Pancreas (tissue), 10 donors: ENCODE measurements at places on chromosomes 1 and 21. TPM values are rescaled to one million over a fixed set of nuclear protein-coding genes. Genes with fewer than 3 reads are reported as not detected.

DNA sequence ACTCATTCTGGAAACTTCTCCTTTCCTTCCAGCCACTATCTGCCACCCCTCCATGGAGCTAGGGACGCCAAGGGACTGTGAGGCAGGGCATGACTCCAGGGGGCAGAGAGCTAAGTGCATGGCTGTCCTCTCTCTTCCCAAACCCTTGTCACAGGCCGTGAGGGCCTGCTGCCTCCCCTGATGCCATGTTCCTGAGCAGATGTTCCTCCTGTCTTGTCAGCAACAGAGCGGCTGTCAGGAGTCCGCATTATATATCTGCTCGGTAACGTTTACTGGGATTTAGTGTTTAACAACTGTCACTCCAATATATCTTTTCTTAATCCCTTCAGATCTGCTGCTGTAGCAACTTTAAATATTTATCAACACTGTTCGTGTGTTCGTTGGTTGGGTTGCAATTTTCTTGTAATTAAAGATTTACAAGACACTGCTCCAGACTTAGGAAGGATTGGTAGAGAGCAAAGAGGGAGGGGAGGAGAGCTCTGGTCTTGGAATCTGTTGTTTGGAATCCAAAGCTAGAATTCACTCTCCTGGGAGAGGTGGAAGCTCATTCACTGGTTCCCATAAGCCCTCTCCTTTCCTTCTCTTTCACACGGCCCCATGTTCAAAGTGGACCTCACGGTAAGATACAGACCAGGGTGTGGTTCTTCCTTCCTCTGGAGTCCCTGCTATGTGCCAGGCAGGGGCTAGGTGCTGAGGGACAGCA, 76.2 kb downstream of the MDM4 start:
- DNase-seq, result no peak
- no peaks in the 10 kb centered on the region for H3K27me3 ChIP-seq
- H3K4me1 ChIP-seq, result no peaks in the 10 kb centered on the region
- H3K27ac ChIP-seq, result no peak overlapping the region

CHRNB2 gene
- 3.1 TPM for polyA plus RNA-seq

REN gene
- not detected for polyA plus RNA-seq

- DNase-seq, result no peak
- H3K27ac ChIP-seq, result no peak overlapping the region
- H3K36me3 ChIP-seq, result no peaks in the 10 kb centered on the region
- no peaks in the 10 kb centered on the region for H3K4me1 ChIP-seq
- H3K4me3 ChIP-seq, result no peak overlapping the region
- H3K27me3 ChIP-seq, result no peaks in the 10 kb centered on the region
Observed at GRCh38 chr1:9833632-9834031, 9.9 kb upstream of the CLSTN1 start.

AK5 gene
- polyA plus RNA-seq, result 0.87 TPM

ALPL gene
- 3.2 TPM for polyA plus RNA-seq

- peak; percentile 58 for DNase-seq
- no peaks in the 10 kb centered on the region for H3K36me3 ChIP-seq
- H3K27me3 ChIP-seq, result no peaks in the 10 kb centered on the region
- peaks cover under 1% of the 10 kb centered on the region for H3K4me1 ChIP-seq
- H3K4me3 ChIP-seq, result no peak overlapping the region
Observed at GRCh38 chr1:228366062-228366865, 40.4 kb downstream of the TRIM11 start.

FCN3 gene
- 16.9 TPM for polyA plus RNA-seq

NBPF10 gene
- 0.85 TPM for polyA plus RNA-seq

GRCh38 chr1:204563307-204563706, 47.1 kb downstream of the MDM4 start:
- no peak overlapping the region for H3K4me3 ChIP-seq
- no peak overlapping the region for H3K27ac ChIP-seq
- no peaks in the 10 kb centered on the region for H3K27me3 ChIP-seq
- H3K4me1 ChIP-seq, result no peaks in the 10 kb centered on the region

KCNN3 gene
- 0.35 TPM for polyA plus RNA-seq

GRCh38 chr1:99685516-99686180, 39.7 kb downstream of the PALMD start:
- no peak overlapping the region for H3K27ac ChIP-seq
- no peak overlapping the region for H3K4me3 ChIP-seq
- H3K27me3 ChIP-seq, result no peaks in the 10 kb centered on the region
- no peaks in the 10 kb centered on the region for H3K4me1 ChIP-seq
- peak; percentile 53 for DNase-seq

- peaks cover 3% of the 10 kb centered on the region for H3K4me1 ChIP-seq
- DNase-seq, result no peak
- H3K36me3 ChIP-seq, result no peaks in the 10 kb centered on the region
- H3K4me3 ChIP-seq, result no peak overlapping the region
- H3K27me3 ChIP-seq, result no peaks in the 10 kb centered on the region
Observed at GRCh38 chr1:100734676-100735075, 15.1 kb downstream of the VCAM1 start.

DNA sequence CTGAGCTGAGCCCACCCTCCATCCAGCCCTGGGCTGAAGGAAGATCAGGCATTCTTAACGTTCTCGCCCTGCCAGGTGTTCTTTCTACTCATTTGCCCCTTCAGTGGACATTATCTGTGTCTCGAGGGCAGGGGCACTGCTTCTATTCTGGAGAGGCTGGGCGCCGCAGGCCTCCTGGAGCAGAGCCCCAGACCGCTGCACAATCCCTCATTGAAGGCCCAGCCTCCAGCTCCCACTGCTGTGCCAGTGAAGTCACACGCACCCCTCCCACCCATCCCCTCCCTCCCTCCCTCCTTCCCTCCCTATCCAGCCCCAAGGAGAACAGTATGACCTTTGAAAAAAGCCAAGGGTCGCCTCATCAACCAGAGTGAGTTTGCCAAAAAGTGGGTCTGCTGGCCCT, 76.7 kb downstream of the NFASC start:
- no peak for DNase-seq
- H3K4me3 ChIP-seq, result no peak overlapping the region
- no peaks in the 10 kb centered on the region for H3K36me3 ChIP-seq

GRCh38 chr1:56550138-56550858, 29.1 kb downstream of the PLPP3 start:
- no peak overlapping the region for H3K27ac ChIP-seq
- H3K36me3 ChIP-seq, result no peaks in the 10 kb centered on the region
- H3K4me3 ChIP-seq, result no peak overlapping the region
- no peak for DNase-seq
- no peaks in the 10 kb centered on the region for H3K27me3 ChIP-seq

- no peaks in the 10 kb centered on the region for H3K36me3 ChIP-seq
- DNase-seq, result no peak
- no peaks in the 10 kb centered on the region for H3K4me1 ChIP-seq
- H3K27me3 ChIP-seq, result no peaks in the 10 kb centered on the region
- H3K4me3 ChIP-seq, result no peak overlapping the region
Observed at GRCh38 chr1:33110477-33110876, 29.5 kb downstream of the AZIN2 start.

SRSF10 gene
- polyA plus RNA-seq, result 42.8 TPM

DNA sequence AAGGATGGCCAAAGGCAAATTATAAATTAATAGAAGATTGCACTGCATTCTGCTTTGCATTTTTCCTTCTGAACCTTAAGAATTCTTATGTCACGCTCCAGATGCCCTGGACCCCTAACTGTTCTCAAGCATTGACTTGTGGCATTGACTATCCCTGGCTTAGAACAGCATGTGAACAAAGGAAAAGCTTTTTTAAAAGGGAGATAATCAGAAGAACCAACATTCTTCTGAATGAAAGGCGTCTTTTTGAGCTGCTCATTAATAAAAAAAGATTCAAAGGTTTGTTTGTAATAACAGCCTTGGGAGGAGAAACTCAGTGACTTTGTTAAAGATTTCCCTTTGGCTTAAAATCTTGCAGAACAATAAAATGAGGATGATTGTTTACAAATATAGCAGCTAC, 105.5 kb downstream of the TNNI3K start:
- no peaks in the 10 kb centered on the region for H3K4me1 ChIP-seq
- H3K27me3 ChIP-seq, result no peaks in the 10 kb centered on the region
- H3K27ac ChIP-seq, result no peak overlapping the region
- H3K4me3 ChIP-seq, result no peak overlapping the region
- H3K36me3 ChIP-seq, result no peaks in the 10 kb centered on the region
- no peak for DNase-seq

DNA sequence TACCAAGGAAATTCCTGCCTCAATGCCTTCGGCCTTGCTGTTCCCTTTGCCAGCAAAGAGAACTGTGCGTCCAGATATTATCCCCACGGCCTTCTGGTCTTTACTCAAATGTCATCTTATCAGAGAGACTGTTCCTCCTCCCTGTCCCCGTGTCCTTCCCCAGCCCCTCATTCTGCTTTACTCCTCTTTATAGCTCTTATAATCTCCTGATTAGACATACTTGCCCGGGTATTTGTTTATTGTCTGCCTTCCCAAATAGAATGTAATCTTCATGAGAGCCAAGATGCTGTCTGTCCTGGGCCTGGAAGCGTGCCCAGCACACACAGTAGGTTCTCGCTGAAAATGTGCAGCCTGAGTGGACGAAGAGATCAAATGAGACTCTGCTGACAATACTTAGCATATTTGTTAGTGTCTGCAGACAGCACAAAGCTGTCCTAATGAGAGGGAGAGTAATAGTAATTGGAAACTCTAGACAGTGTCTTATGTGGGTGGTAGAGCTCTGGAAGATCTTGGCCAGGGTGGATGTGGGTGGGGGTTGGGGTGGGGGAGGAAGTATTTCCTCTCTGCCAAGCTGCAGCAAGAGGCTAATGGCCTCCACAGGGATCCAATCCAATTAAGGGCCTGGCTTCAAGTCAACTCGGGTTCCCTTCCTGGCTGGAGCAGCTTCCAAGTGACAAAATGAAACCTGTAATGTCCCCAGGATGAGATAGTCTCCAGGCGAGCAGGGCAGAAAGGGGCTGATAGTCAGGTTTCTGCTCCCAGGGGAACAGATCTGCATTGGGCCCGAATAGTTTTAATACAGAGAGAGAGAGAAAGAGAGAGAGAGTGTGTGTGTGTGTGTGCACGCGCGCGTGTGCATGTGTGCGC, 9.5 kb upstream of the CLIC4 start:
- no peak for DNase-seq
- no peaks in the 10 kb centered on the region for H3K36me3 ChIP-seq
- H3K27ac ChIP-seq, result no peak overlapping the region
- H3K4me3 ChIP-seq, result no peak overlapping the region
- no peaks in the 10 kb centered on the region for H3K27me3 ChIP-seq
- no peaks in the 10 kb centered on the region for H3K4me1 ChIP-seq

ASPM gene
- 0.02 TPM for polyA plus RNA-seq

DNA sequence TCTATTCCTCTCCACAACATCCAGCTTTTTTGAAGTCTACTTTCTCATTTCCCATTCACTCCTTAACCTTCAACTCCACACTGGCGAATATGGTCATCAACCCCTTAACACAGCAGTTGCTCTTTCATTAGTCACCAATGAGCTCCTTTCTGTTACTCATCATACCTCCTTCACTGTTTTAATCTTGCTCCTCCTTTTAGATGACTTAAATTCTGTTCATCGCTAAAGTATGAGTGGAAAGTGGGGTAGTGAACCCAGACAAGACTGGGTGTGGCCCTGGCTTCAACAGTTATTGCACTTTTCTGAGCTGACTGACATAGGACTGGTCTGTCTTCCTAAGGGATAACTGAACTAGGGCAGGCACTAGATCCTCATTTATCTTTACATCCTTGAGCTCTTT, 51.3 kb downstream of the AKT3 start:
- no peaks in the 10 kb centered on the region for H3K4me1 ChIP-seq
- DNase-seq, result no peak
- H3K27me3 ChIP-seq, result no peaks in the 10 kb centered on the region
- H3K36me3 ChIP-seq, result no peaks in the 10 kb centered on the region
- H3K27ac ChIP-seq, result no peak overlapping the region

GRCh38 chr1:234645964-234646363, 36.0 kb upstream of the IRF2BP2 start:
- no peak overlapping the region for H3K4me3 ChIP-seq
- peaks cover 17% of the 10 kb centered on the region for H3K4me1 ChIP-seq
- no peaks in the 10 kb centered on the region for H3K27me3 ChIP-seq
- H3K36me3 ChIP-seq, result no peaks in the 10 kb centered on the region

VCAM1 gene
- polyA plus RNA-seq, result 10.3 TPM

- H3K4me1 ChIP-seq, result no peaks in the 10 kb centered on the region
- no peak overlapping the region for H3K27ac ChIP-seq
- DNase-seq, result no peak
- H3K4me3 ChIP-seq, result no peak overlapping the region
Observed at GRCh38 chr1:200911361-200911760, 16.7 kb downstream of the INAVA start.

GRCh38 chr1:204464187-204464631, 30.4 kb downstream of the PIK3C2B start:
- no peaks in the 10 kb centered on the region for H3K36me3 ChIP-seq
- H3K4me1 ChIP-seq, result no peaks in the 10 kb centered on the region
- DNase-seq, result no peak
- no peaks in the 10 kb centered on the region for H3K27me3 ChIP-seq

- no peak for DNase-seq
- no peaks in the 10 kb centered on the region for H3K36me3 ChIP-seq
- no peak overlapping the region for H3K27ac ChIP-seq
- no peaks in the 10 kb centered on the region for H3K27me3 ChIP-seq
- H3K4me3 ChIP-seq, result no peak overlapping the region
Observed at GRCh38 chr1:41935226-41935625, 16.5 kb upstream of the HIVEP3 start.

PTCH2 gene
- 1.8 TPM for polyA plus RNA-seq

DNA sequence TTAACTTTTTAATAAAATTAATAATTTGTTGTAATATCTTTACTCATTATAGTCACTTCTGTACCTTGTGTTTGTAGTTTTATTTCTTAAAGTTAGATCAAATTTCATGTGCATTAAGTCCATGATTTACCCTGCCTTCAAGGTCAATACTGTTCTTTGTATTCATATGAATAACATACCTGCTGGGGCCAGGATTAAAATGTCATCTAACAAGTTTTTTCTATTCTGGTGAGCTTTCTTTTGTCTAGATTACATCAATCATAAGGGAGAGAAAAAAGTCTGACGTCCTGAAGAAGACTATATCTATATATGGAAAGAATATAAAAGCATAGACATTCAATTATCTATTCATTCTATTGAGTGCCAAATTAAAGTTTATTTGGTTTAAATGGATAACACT, 232.6 kb downstream of the COL11A1 start:
- H3K4me3 ChIP-seq, result no peak overlapping the region
- no peak for DNase-seq
- H3K27me3 ChIP-seq, result no peaks in the 10 kb centered on the region
- H3K4me1 ChIP-seq, result no peaks in the 10 kb centered on the region
- H3K27ac ChIP-seq, result no peak overlapping the region
- H3K36me3 ChIP-seq, result no peaks in the 10 kb centered on the region

S100A14 gene
- polyA plus RNA-seq, result 23.7 TPM
